ENCODE measurements at places on chromosomes 2 and 18. TPM values are rescaled to one million over a fixed set of nuclear protein-coding genes. Genes with fewer than 3 reads are reported as not detected.

The MCM6 gene
- total RNA-seq, result 18.7 TPM

The RNF138 gene
- total RNA-seq, result 41.9 TPM

The POTEF gene
- not detected for total RNA-seq

The GPAT2 gene
- total RNA-seq, result 1.7 TPM

- DNase-seq, result no peak
- H3K36me3 ChIP-seq, result no peaks in the 10 kb centered on the region
- no peak overlapping the region for H3K4me3 ChIP-seq
Measured at GRCh38 chr2:133061874-133062593, 392.0 kb upstream of the LYPD1 start.

DNA sequence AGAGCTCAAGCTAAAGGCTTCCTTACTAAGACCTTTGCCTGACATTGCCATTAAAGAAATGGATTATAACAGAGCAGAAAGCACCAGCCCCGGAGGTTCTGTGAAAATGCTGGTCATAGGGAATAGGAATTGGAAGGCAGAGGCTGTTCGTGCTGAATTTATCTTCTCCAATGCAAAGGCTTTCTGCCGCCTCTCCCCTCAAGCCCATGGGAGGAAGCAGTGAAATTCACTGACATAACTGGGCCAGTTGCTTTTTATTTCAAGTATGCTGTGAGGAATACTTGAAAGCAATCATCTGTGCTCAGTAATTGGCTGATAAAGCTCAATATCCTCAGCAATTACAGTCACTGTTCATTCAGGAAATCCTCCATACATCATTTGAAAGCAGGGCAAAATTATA, 85.4 kb upstream of the LINC00305 start:
- no peak overlapping the region for H3K27ac ChIP-seq
- DNase-seq, result no peak
- H3K36me3 ChIP-seq, result no peaks in the 10 kb centered on the region

DNA sequence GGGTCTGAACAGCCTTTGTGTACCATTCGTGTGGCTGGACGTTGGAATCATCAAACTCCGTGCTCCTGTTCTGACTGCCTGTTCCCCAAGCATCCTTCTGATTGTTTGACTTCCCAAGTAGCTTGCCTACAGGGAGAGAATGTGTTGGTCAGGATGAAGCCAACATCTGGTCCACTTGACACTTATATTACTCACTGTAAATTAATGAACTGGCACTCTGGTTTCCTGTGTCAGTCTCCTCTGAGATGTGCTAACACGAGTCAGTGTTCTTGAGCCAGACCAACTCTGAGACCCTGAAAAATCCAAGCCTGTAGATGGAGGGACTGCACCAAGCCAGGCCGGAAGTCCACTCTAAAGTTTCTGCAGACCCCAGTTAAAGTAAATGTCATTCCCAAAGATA, 440.9 kb downstream of the ZNF516 start:
- H3K4me3 ChIP-seq, result no peak overlapping the region
- no peak for DNase-seq
- peaks cover 12% of the 10 kb centered on the region for H3K4me1 ChIP-seq
- no peaks in the 10 kb centered on the region for H3K36me3 ChIP-seq
- H3K27me3 ChIP-seq, result no peaks in the 10 kb centered on the region
- H3K27ac ChIP-seq, result no peak overlapping the region

The TMEM17 gene
- 0.94 TPM for total RNA-seq

DNA sequence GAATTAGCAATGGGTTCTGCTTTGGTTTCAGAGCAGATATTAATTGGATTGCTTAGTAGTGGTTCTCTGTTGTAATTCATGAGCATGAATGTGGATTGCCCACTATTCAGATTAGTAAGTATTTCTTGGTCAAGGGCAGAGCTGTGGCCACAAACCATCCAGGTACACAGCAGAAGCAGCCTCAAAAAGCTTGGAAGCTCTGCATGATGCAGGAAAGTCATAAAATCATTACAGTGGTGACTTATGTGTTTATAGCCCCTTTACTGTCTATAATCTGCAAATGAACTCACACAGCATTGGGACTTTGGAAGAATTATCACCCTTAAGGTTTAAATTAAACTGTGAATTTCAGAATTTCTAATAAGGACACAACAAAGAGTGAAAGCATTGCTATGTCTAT, 1.9 kb upstream of the UGT1A1 start:
- no peaks in the 10 kb centered on the region for H3K36me3 ChIP-seq
- H3K4me1 ChIP-seq, result no peaks in the 10 kb centered on the region
- no peak for DNase-seq
- no peaks in the 10 kb centered on the region for H3K27me3 ChIP-seq

- no peaks in the 10 kb centered on the region for H3K36me3 ChIP-seq
- H3K27me3 ChIP-seq, result no peaks in the 10 kb centered on the region
- DNase-seq, result no peak
- no peaks in the 10 kb centered on the region for H3K4me1 ChIP-seq
Measured at GRCh38 chr18:72672364-72673184, 128.4 kb upstream of the CBLN2 start.

All from ovary (tissue), 10 donors.